Parietal lobe (tissue), 2 donors: ENCODE measurements at places on chromosomes 11 and 22. TPM values are rescaled to one million over a fixed set of nuclear protein-coding genes. Genes with fewer than 3 reads are reported as not detected.

SERPIND1 gene
- total RNA-seq, result 1.3 TPM

C11orf21 gene
- total RNA-seq, result not detected

IGSF22 gene
- total RNA-seq, result 0.31 TPM

PYGM gene
- total RNA-seq, result 0.63 TPM

LRP5 gene
- total RNA-seq, result 25.4 TPM

EIF3D gene
- total RNA-seq, result 179 TPM
